Suppressor macrophage (primary cell): ENCODE measurements at places on chromosomes 3 and 15.

DNA sequence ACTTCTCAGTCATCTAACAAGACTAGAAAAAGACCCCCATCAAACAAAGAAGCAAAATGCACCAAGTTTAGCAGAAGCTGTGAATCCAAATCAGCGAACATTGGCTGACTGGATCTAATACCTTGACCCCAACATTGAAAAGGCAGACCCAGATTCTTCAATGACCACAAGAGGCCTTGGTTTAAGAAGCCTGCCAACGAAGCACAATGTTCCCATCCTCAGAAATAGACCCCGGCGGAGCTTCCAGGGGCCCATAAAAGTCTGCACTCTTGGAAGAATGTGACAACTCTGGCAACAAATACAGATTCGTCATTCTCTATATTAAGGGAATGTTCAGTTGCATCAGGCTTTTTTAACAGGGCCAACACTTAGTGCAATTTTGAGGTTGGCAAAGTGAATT lies 112.8 kb upstream of the BCL6 start:
- DNase-seq, result no peak

DNA sequence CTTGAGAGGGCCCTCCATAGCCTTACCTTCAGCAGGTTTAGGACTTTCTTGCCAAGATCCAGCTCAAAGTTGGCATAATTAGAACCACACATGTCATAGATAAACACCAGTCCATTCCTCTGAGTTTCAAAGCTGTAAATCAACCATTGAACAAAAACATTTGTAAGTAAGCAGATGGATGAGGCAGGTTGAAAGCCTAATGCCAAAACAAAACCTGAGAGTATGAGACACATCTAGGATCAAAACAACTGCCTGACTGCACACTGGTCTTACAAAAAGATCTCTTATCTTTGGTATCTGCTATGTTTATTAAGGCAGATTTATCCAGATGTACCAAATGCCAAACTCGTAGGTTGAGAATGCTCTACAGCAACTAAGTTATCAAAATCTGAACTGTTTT lies 61.9 kb downstream of the PTPN9 start:
- DNase-seq, result no peak

DNA sequence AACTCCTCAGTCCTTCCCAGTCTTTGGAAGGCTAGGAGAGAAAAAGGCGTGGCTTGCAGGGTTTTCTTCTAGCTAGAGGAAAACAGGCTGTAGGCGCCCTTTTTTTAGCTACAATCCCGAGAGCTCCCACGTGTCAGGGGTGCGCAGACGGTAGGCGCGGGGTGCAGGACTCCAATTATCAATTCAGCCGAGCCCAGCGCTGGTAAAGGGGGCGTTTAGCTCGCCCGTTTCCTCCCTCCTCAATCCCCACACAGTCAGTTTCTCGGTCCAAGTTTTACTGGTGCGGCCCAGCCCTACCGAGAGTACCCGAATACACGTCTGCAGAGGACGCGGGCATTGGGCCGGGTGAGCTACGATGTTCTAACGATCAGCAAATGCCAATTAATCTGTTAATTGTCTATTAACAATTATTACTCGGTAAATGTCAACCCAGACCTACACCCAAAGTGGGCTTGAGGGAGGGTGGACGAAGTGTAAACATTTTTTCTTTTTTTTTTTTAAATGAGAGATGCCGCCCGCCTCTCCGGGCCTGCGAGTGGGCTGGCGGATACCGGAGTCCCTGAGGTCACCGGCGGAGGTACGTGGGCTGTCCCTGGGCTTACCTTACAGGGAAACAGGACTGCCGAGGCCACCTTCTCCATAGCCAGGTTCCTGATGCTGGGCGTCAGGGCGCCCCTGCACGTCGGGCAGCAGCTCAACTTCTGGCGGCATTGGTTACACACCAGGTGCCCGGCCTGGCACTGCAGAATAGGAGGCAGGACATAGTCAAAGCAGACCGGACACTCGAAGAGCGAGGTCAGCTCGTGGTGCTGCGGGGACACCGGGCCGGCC lies 923 bp downstream of the SIAH2 start:
- DNase-seq, result peak; percentile 51

DNA sequence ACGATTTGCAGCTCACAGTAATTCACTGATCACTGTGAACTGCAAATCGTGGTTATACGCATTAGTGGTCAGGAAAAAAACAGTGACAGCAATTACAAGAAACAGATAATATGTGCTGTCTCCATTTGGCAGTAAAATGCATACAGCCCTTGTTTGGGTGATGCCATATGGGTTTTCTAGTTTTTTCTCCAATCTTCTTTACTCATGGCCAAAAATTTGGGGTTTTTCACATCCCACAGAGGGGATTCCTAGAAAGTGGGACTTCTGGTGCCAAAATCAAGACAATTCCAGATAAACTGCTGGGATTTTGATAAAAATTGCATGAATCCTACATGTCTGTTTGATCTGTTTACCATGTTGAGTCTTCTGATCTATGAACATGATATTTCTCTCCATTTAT lies 15.6 kb downstream of the NDN start:
- DNase-seq, result no peak

- DNase-seq, result peak; percentile 48
These were observed 3.2 kb downstream of the ALAS1 start for GRCh38 chr3:52200981-52201679.

DNA sequence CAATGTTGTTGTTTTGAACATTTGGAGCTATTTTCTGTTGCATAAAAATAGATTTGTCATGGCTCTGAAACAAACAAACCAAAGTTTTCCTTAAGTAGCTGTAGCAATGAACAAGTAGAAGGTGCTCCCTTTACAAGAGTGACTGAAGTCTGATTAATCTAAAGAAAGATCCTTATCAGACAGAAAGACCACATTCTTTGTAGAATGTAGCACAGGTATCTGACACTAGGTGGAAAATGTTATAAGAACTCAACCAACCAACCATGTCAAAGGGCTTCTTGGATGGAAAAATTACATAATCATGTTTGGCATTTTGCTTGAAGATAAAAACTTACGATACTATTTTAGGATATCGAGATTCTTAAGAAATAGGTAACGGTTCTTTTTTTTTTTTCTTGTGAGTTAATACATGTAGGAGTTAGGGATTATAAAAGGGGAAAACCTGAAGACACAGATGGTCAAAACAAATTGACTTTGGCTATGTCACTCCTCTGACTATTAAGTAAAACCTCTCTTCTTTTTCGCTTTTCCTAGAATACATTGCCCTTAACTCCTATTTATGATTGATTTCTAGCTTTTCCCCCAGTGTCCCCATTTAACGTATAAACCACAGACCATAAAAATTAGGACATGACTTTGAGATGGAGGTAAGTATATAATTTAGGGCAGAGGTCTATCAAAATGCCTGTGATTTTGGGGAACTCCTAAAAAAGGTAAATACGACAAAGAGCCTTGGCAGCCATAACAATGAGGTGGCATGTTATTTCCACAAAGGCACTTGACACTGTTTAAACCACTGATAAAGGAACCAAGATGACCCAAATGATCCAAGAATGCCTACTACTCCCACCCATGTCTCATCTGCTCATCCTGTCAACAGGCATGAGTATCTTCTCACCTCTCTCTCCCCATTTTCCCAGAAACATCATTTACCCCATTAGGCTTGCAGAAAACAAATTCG lies 72.0 kb downstream of the CCR4 start:
- no peak for DNase-seq

DNA sequence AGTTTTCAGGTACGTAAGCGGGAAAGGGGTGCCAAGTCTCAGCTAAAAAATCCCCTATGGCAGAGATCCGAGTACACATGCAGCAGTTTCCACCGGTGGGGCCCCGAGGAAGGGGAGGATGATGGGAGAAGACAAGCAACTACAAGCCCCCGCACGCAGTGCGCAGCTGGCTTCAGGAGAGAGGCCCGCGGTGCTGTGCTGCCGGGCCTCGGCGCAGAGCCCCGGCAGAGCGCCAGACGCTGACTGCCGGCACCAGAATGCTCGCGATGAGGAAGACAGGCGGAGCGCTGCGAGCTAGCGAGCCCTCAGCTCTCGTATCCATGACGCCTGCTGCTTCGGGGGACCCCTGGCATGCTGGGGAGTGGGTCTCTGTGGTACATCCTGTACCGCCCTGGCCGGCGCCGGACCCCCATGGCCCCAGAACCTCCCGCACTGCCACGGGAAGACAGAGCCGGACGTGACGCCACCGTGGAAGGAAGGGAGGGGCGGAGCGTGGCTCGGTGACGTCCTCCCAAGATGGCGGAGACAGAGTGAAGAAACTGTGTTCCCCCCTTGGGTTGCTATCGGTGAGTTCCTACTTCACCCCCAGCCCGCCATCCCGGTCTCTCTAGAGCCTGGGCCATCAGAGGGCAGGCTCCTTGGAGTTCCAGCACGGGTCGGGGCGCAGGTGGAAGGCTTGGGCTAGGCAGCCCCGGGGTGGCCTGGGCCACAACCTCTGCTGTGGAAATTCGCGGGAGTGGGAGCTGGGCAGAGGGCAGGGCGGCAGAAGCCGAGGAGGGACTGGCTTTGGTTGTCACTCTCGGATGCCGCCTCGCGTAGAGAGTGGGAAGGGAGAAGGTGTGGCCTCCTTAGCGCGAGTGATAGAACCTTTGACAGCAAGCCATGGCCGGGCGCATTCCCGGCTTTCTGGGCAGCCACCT lies at the start of gene MYNN:
MYNN (plus strand) TSS at position 500 of the 920 bp plus-strand sequence. CDS start 900 bp downstream, outside the sequence.
- DNase-seq, result peak; percentile 95

GRCh38 chr15:93656041-93656440 lies 567.0 kb upstream of the RGMA start:
- peak; percentile 2 for DNase-seq

DNA sequence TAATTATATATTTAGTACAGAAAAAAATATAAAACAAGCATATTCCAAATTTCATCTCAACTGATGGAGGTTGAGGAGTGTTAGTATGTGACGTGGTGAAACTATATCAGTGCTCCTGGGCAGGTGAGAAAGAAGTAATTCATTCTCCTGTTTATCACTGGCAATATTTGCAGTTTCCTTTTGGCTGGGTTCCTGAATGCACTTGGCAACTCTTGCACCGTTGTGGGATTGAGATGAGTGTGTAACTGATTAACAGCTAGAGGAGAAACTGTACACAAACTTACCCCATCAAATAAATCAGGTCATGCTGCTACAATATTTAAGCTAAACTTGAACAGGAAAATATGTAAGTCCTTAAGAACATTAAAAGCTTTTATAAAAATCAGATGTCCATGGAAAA lies 2.1 kb upstream of the ATP13A4 start:
- DNase-seq, result no peak

DNA sequence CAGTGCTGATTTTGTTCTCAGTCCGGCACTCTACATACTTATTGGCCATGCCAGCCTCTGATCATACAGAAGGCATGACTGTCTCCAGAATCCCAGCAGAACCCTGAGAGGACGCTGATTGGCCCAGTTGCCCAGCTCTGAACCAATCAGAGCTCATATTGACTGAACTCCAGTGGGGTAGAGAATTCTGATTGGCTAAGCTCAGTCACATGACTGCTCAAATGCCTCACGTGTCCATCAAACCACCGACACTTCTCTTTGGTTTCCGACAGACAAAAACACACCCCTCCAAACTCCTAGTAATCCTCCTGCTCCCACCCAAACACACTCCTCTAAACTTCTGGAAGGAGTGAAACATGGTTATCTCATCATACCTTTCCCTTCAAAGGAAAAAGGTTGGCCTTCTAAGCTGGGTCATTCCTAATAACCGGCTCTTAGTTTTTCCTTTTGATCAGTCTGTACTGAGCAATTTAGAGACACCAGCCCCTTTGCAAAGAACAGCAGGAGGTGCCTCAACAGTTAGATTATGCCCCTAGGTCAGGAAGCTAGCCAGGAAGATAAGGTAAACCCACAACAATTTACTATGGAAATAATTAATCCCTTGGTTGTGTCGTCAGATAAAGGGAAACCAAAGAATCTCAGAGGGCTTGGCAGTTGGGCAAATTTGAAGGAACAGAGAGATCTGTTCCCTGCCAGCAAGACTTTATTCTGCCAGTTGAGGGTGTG lies 187.8 kb downstream of the TLE3 start:
- DNase-seq, result no peak

- DNase-seq, result no peak
These were observed 51.9 kb upstream of the RPL32 start for GRCh38 chr3:12893247-12893646.

DNA sequence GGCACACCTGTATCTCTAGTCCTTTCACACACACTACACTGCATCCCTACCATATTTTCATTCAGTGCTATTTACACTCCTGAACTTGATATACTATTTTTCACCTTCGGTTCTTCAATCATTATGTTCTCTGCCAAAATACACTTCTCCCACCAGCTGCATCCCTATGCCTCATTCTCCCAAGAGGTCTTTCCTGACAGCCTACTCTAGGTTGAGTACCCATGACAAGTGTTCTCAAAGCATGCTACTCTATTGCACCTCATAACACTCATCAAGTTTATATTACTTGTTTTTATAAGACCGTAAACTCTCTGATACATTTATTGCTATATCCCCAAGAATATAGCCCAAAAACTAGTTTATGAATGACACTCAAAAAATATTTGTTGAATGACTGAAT lies 549.5 kb downstream of the PYDC2 start:
- DNase-seq, result no peak

DNA sequence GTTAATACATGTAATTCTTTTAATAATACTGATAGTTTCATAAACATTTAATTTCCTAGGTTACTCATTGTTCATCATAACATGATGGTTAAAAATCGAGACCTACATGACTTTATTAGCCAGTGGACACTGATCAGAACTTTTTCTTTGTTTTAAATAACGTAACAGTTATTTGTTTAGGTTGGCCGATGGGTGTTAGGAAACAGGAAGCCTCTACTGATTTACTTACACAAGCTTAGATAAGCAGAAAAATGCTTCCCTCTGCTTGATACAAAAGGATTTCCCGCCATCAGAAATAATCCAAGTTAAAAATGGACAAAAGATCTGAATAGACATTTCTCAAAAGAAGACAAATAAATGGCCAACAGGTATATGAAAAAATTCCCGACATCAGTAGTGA lies 16.6 kb upstream of the APH1B start:
- DNase-seq, result no peak

DNA sequence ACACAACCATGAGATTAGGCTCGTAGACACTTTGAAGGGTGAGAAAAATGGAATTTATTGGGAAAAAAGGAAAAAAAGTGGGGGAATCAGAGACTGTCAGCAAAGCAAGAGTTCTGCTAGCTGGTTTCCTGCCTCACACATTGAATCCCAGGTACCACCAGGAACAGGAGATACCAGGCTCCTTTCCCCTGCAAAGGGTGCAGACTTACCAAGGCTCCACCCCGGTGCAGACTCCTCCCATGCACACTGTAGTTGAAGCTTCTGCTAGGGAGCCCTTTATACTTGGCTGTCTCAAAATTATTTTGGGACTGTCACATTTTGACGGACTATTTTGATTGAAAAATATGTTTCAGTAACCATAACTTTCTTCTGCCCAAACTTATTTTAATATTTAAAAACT lies 819.9 kb upstream of the GBE1 start:
- no peak for DNase-seq
